ENCODE measurements at places on chromosomes 5 and 9.

DNA sequence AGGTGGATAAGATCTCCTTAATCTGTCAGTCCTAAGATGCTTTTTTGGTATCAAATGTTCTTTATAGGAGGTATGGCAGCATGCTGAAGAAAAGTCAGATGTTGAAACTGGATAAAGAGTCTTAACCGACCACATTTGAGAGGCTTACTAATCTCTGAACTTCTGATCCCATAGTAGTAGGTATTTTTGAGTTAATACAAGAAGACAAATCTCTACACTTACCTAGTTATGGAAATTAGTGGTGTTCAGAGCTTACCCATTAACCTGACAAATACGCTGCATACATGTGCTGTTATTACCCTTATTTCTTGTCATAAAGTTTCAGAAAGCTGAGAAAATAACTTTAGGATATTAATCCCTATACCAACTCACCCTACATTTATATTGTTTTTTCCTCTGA, 83.0 kb downstream of the ISL1 start:
- peaks cover 5% of the 10 kb centered on the region for H3K27me3 ChIP-seq
- no peaks in the 10 kb centered on the region for H3K36me3 ChIP-seq
- DNase-seq, result no peak
- no peak overlapping the region for H3K27ac ChIP-seq
- H3K4me1 ChIP-seq, result no peaks in the 10 kb centered on the region

DNA sequence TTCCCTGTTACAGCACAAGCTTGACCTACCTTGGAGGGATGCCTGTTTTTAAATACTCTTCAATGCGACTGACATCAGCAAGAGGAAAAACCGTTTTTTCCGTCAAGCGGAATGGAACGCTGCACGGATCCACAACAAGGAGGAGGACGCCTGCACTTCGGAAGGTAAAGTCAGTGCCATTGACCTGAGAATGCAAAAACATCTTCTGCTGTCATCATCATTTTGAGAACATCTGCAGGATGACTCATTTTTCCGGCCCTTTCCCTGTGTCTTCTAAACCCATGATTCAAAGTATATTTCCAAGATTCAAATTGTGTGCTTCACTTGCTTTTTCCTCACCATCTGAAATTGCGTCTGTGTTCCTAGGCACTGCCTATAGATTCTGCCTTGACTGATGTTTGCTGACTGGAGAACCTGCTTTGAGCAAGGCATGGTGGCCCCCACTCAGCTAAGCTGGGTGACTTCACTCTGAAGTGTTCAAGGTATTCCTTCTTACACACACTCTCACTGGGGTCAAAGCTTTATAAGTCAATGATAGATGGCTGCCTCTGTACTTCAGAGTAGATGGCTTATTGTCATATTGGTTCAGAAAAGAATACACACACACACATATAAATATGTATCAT, 78.1 kb downstream of the CEMIP2 start:
- no peak overlapping the region for H3K4me3 ChIP-seq
- no peaks in the 10 kb centered on the region for H3K36me3 ChIP-seq
- DNase-seq, result no peak
- no peaks in the 10 kb centered on the region for H3K27me3 ChIP-seq

GRCh38 chr9:526904-527591, 312.4 kb downstream of the DOCK8 start:
- no peaks in the 10 kb centered on the region for H3K27me3 ChIP-seq
- no peaks in the 10 kb centered on the region for H3K4me1 ChIP-seq
- DNase-seq, result no peak

DNA sequence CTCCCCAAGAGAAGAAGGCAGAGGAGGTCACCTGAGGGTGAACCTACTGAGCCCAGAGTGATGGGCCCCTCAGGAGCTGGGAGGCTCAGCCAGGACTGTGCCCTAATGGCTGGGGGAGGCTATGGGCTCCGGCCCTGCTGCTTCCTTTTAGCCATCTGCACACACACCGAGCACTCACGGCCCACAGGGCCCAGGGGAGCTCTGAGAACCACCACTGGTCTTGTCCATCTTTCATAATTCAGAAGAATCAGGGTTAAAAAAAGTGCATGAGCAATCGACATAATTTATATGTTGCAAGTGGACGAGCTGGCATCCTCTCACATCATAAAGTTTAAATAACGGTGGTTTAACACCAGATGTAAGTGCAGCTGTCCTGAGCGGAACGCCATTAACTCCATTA, 162.1 kb downstream of the FSTL4 start:
- no peak overlapping the region for H3K4me3 ChIP-seq
- no peak for DNase-seq
- no peaks in the 10 kb centered on the region for H3K36me3 ChIP-seq

- H3K27me3 ChIP-seq, result no peaks in the 10 kb centered on the region
- H3K4me3 ChIP-seq, result no peak overlapping the region
- no peak for DNase-seq
- H3K36me3 ChIP-seq, result no peaks in the 10 kb centered on the region
- H3K4me1 ChIP-seq, result no peaks in the 10 kb centered on the region
Measured at GRCh38 chr5:174251305-174252000, 205.9 kb downstream of the NSG2 start.

GRCh38 chr5:15267966-15268365, 232.0 kb upstream of the FBXL7 start:
- H3K4me1 ChIP-seq, result no peaks in the 10 kb centered on the region
- no peak for DNase-seq
- no peak overlapping the region for H3K27ac ChIP-seq
- H3K36me3 ChIP-seq, result no peaks in the 10 kb centered on the region
- no peak overlapping the region for H3K4me3 ChIP-seq
- no peaks in the 10 kb centered on the region for H3K27me3 ChIP-seq

DNA sequence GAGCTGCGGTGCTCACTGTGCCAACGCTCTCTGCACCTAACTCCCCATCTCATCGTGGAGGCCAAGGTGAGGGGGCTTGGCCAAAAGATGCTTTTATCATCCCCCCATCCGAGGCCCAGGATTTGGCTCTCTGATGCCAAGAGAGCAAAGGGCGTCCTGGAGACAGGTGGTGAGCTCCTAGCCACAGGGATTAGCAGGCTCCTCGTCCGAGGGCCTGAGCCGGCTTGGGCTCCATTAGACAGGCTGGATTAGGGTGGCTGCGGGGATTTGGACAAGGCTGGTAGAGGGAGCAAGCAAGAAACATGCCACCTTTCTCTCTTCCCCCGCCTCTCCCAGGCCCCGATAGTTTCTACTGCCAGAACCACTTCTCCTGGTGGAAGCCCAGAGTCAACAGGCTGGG, 1.0 kb upstream of the GRM6 start:
- no peak overlapping the region for H3K27ac ChIP-seq
- H3K36me3 ChIP-seq, result no peaks in the 10 kb centered on the region
- no peaks in the 10 kb centered on the region for H3K27me3 ChIP-seq

DNA sequence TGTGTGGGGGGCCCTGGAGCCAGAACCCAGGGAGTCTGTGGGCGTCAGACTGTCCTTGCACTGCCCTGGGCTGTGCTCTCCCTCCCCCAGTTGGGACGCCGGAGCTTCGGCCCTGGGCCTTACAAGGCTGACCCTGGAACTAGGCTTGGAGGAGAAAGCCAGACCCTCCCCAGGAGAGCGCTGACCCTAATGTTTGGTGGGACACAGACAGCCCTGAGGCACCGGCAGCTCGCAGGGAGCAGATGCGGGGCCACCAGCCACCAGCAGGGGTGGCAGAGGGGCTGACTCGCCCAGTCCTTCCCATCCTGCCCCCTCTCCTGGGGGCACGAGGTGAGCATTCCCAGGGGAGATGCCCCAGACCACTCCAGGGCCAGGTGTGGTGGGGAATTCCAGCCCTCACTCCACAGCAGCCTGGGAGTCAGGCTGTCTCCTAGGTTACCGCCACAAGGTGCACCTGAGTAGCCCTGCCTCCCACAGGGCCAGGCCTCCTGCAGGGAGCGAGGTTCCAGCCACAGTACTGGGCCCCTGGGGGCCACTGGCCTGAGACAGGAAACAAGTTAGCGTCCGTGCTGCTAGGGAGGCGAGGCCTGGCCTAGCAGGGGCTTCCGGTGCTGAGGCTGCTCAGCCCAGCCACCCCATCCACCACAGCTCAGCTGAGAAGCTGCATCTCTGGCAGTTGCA, 134.6 kb downstream of the OLFM1 start:
- H3K27ac ChIP-seq, result no peak overlapping the region
- no peaks in the 10 kb centered on the region for H3K27me3 ChIP-seq
- no peaks in the 10 kb centered on the region for H3K36me3 ChIP-seq

- DNase-seq, result no peak
- H3K36me3 ChIP-seq, result no peaks in the 10 kb centered on the region
- H3K27me3 ChIP-seq, result no peaks in the 10 kb centered on the region
- H3K4me1 ChIP-seq, result no peaks in the 10 kb centered on the region
- H3K4me3 ChIP-seq, result no peak overlapping the region
- H3K27ac ChIP-seq, result no peak overlapping the region
Measured at GRCh38 chr5:673831-674629, 19.1 kb downstream of the TPPP start.

GRCh38 chr5:108898707-108899106, 151.0 kb downstream of the FER start:
- no peak for DNase-seq
- H3K36me3 ChIP-seq, result no peaks in the 10 kb centered on the region
- H3K27me3 ChIP-seq, result no peaks in the 10 kb centered on the region
- no peak overlapping the region for H3K27ac ChIP-seq

DNA sequence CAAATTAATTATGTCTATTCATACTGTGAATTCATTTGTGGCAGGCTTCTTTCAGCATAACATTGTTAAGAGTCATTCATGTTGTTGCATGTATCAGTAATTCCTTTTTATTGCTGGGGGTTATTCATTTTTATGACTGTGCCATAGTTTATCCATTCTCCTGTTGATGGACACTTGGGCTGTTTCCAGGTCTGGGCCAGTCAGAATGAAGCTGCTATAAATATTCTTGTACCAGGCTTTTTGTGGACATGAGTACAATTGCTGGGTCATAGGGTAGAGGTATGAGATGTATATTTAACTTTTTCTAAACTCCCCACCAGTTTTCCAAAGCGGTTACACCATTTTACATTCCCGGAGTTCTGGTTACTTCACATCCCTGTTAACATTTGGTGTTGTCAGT, 13.6 kb downstream of the PRPF4 start:
- no peaks in the 10 kb centered on the region for H3K27me3 ChIP-seq
- H3K4me3 ChIP-seq, result no peak overlapping the region
- no peak overlapping the region for H3K27ac ChIP-seq
- no peaks in the 10 kb centered on the region for H3K4me1 ChIP-seq
- no peak for DNase-seq
- peaks cover 89% of the 10 kb centered on the region for H3K36me3 ChIP-seq

GRCh38 chr5:29061381-29061780, 2023.0 kb upstream of the CDH9 start:
- no peaks in the 10 kb centered on the region for H3K27me3 ChIP-seq
- H3K27ac ChIP-seq, result no peak overlapping the region
- H3K4me1 ChIP-seq, result no peaks in the 10 kb centered on the region
- H3K4me3 ChIP-seq, result no peak overlapping the region
- H3K36me3 ChIP-seq, result no peaks in the 10 kb centered on the region

DNA sequence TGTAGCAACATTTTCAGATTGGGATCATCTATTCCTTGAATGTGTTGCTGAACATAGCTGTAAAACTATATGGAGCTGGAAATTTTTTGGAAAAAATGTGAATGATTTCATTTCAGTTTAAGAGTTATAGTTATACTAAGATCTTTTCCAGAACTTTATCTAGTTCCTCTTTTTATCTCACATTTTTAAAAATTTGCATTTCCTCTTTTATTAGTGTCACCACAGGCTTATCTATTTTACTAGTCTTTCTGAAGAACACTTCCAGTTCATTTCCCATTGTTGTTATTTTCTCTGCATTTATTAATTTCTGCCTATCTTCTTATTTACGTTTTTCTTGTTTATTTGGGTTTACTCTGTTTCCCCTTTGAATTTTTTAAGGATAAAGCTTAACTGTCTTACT, 46.0 kb upstream of the FSTL4 start:
- DNase-seq, result no peak
- no peak overlapping the region for H3K4me3 ChIP-seq
- H3K27me3 ChIP-seq, result peaks cover 20% of the 10 kb centered on the region
- H3K4me1 ChIP-seq, result no peaks in the 10 kb centered on the region

GRCh38 chr5:156394642-156395305, 67.8 kb downstream of the SGCD start:
- no peaks in the 10 kb centered on the region for H3K4me1 ChIP-seq
- no peak for DNase-seq
- no peak overlapping the region for H3K4me3 ChIP-seq
- no peaks in the 10 kb centered on the region for H3K36me3 ChIP-seq

DNA sequence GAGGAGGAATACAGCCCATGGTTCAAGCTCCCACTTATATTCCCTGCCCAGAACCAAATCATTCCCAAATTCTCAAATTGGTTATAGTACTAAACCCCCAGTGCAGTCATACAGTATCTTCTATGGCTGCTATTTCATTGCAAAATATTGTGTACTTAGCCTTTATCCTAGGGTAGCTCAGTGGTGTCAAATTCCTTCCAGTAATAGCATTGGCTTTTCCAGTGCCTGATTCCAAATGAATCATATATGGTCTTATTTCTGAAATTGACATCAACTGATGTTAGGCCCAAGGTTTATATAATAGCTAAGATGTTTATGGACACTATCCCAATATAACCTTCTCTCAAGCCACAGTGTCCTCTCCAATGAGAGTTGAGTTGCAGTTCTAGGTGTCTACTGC, 256.7 kb downstream of the NDUFS4 start:
- H3K4me1 ChIP-seq, result no peaks in the 10 kb centered on the region
- no peak overlapping the region for H3K4me3 ChIP-seq
- DNase-seq, result no peak
